ENCODE measurements at places on chromosomes 11 and 22.

- DNase-seq: no peak
Measured at GRCh38 chr11:57643802-57644201, 5.9 kb downstream of the YPEL4 start.

DNA sequence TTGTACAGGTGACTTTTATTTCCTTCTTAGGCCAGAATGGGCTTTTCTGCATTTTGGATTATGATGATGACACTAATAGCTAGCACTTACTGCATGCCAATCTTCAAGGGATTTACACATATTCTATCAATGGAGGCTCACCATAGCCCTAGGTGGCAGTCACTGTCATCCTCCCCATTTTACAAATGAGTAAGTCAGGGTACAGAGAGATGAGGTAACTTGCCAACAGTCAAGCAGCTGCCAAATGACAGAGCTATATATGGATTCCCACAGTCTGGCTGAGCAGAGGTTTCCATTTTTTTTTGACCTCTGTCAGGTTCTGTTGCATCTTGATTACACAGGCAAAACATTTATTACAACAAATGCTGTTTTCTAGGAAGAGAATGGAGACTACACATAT, 23.8 kb upstream of the C11orf96 start:
- no peak for DNase-seq

DNA sequence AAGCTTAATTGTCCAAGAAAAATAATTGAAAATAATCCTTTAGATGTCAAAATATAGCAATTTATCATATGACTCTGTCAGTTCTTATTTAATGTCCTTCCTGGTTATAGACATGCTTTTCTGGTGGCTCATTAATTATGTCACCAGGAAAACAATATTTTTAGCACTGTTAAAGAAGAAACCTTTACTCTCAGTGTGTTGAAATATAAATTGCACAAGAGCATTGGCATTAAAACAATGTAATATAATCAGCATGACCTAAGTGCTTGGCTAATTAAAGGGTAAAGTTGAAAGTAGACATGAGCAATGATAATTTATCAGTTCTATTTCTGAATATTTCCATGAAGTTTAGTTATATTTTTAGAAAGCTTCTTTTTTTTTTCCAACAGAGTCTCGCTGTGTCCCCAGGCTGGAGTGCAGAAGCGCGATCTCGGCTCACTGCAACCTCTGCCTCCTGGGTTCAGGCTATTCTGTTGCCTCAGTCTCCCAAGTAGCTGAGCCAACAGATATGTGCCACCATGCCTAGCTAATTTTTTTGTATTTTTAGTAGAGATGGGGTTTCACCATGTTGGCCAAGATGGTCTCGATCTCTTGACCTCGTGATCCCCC, 232.3 kb downstream of the JRKL start:
- no peak for DNase-seq

- no peak for DNase-seq
Measured at GRCh38 chr11:123438131-123438627, 8.1 kb downstream of the GRAMD1B start.

DNA sequence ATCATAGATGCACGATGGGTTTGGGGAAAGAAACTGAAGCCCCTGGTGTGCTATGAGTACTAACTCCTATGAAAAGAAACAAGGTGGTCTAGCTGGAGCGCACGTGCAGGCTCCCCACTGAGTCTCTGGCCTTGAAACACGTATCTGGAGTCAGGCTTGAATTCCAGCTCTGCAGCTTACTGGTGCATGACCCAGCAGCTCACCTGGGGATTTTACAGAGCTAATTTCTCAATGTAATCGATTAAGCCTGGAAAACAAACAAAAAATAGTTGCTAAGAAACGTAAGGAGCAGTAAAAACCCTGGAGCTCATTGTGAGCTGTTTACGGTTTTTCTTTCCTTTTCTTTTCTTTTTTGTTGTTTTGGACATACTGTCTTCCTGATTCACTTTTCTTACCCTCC, 12.3 kb downstream of the KCNJ1 start:
- DNase-seq: no peak

DNA sequence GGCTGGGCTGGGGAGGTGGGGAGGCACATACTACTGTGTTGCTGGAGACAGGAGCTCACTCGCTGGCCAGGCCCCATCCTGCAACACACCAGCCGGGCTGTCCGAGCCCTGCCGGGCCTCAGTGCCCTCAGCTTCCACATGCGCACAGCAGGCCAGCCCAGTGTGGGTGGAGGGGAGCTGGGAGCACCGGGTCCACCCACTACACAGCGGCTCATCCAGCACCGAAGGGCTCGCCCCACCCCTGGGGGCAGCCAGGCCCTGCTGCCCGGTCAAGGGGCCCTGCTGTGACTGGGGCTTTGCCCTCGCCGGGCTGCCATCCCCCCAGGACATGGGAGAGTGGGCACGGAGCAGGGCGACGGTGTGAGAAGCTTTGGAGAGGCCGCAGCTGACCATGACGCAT, 9.3 kb downstream of the TTLL8 start:
- DNase-seq: no peak

DNA sequence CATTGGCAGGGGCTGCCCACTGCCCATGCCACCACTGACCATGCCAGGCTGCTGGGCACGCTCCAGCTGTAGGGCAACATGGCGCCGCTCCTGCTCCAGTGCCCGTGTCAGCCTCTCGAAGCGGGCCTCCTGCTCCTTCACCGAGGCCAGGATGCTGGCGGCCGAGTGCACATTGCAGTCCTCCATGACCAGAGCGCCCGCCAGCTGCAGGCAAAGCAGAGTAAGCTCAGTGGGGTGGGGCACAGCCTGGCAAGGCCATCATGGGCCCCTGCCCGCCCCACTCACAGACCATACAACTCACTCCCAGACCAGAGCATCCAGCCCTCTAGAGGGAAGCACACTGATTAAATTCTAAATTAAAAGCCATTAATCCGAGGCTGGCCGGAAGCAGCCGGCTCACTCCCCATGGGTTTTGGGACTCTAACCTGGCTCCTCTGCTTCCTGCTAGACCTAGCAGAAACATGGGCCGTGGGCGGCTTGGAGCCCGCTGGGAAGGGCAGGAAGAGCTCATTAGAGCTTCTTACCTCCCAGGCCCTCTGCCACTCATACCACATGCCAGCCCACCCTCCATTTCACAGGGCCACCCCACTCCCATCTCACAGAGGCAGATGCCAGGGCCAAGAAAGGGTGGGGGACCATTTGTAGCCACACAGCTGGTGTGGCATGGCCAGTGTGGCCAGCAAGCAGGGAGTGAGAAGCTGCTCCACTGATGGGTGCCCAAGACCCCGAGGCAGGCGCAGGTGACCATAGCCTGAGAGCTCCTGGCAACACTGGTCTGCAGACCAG, 25.8 kb downstream of the ARVCF start:
- DNase-seq: no peak

DNA sequence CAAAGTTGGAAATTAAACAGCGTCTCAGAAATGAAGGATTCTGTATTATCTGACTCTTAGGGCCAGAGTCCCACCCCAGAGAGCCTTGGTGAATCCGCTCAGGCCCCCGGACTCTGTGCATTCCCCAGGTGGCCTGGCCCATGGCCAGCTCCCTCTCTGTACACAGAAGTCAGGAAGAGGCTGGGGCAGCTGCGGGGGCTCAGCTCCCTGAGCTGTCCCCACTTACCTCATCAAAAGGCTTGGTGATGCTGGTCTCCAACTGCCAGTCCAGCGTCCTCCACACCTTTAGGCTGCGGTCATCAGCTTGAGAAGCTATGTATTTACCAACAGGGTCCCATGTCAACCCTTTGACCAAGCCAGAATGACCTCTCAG, 35.0 kb downstream of the HIRA start:
- DNase-seq: no peak

- DNase-seq: peak; percentile 58
Measured at GRCh38 chr11:64844330-64845128, at the start of gene CDC42BPG. Gene CDC42BPG (minus strand): TSS chr11:64844653. CDS start chr11:64844569, 84 bp downstream.

GRCh38 chr22:49228431-49229037, 599.1 kb downstream of the BRD1 start:
- no peak for DNase-seq

DNA sequence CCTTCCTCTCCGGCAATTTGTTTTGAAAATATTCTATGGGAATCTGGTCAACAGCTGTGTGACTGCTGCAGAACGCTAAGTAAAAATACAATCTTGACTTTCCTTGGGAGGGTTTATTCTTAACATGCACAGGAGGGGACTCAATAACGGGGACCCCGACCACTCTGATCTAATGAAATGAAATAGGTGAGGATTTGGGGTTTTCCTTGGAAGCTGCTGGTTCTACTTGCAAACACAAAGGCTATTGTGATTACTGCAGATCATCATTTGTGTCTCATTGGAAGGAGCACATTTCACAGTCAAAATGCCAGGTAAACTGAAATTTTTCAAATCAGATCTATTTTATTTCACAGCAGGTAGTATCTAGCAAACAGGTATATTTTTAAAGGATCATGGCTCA, 366.1 kb downstream of the SHANK2 start:
- DNase-seq: no peak

DNA sequence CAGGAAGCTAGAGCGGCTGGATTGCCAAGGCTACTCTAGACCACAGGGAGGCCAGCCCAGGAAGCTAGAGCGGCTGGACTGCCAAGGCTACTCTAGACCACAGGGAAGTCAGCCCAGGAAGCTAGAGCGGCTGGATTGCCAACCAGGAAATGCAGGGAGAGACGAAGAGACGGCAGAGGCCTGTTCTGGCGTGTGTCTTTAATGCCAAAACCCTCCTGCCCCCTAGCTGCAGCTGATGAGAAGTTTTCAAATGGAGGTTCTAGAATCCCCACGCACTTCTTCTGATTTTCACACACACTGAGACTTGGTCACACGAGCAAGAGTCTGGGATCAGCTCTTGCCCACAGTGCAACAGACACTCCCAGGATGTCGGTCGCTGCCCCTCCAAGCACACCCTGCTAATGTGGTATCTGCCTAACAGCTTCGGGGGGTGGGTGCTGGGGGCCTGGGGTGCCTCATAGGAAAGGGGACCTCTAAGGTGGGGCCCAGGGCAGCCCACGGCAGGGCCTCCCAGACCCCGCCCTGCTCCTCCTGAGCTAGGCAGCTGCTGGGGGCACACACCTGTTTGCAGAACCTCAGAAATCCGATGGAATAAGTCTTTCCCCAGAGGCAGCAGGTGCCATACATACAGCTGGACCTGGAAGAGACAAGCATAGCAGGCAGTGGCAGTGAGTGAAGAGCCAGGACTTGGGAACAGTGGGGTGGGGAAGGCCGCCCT, 28.5 kb downstream of the MAFF start:
- no peak for DNase-seq

DNA sequence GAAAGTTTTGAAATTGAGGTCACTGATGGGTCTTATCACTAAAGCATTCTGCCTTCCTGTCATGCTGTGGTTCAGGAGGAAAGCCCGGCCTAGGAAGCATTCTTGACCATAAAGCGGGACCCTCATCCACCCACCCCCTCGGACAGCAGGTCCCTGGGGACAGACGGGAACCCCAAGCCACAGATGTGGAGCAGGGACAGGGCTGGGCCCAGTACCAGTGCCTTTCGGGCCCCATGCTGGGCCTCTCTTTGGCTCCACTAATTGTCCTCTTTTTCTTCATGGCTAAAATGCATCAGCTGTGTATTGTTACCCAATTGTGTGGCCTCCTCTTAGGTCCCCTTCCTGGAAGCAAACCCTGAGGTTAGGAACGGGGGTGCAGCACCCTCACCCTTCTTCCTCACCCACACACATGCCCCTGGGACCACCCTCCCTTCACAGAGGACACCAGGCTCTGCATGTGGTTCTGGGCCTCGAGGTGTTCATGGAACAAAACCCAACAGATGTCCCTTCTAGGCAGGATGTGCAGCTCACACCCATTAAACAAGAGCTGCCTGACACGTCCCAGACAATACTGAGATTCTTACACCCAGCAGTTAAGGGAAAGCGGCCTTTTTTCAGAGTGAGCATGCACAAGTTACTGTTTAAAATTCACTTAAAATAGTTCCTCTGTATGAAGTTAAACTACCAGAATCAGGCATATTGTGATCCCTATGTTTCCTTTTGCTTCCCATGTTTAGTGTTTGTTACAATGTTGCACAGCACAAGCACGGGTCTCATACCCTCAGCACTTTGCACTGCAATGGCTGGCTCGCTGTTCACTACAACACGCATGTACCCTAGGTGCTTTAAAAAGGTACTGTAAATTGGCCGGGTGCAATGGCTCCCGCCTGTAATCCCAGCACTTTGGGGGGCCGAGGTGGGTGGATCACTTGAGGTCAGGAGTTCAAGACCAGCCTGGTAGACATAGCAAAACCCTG, 807.6 kb downstream of the BRD1 start:
- DNase-seq: no peak

DNA sequence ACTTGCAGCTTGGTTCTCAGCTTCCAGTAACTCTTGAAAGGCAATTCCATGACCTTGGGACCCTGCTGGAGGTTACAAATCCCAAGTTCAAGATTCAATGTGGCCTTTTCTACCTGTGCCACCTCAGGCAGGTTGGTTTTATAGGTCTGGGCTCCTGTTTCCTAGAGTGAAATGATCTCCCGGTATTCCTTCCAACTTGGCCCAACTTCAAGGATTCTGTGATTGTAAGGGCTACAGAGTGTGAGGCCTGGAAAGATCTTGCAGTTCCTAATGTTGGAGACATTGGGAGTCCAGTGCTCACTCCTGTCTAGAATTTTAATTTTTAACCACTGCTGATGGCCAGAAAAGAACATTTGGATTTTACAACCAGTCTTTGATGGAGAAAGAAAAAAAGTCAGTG, 91.6 kb downstream of the LDLRAD3 start:
- DNase-seq: no peak

DNA sequence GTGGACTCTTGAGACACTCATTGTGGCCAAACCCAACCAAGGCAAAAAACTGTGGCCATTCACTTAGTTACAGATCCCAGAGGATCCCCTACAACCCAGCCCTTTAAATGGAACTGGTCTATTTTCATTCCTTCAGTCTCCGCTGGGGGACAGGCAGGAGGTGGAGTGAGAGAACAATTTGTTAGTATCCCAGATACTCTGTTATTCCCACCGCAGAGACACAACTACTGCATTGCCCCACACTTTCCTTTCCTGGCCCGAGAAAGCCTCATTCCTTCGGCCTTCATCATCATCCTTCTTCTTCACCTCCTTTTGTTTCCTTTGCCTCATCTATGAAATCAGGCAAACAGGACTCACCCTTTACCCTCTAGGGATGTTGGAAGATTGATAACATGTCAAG, 191.1 kb downstream of the NTM start:
- no peak for DNase-seq

GRCh38 chr11:76701294-76702040, 30.9 kb upstream of the LRRC32 start:
- DNase-seq: no peak

- no peak for DNase-seq
Measured at GRCh38 chr11:62493801-62494200, 52.8 kb downstream of the AHNAK start.

GRCh38 chr11:32391479-32391878, 43.9 kb downstream of the WT1 start:
- DNase-seq: no peak

DNA sequence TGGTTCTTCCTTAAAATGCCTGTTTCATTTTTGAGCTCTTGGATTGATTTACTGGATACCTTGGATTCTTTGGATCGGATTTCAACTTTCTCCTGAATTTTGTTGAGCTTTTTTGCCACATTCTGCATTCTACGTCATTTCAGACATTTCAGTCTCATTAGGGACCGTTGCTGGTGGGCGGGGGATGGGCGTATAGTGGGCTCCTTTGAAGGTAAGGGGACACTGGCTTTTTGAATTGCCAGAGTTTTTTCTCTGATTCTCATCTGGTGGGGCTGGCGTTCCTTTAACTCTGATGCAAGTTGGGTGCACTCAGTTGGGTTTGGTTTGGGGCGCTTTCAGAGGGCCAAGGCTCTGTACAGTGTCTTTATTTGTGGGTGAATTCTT, 216.5 kb downstream of the DYNC2H1 start:
- no peak for DNase-seq

GRCh38 chr11:101477926-101478325, 105.9 kb downstream of the TRPC6 start:
- DNase-seq: no peak

GRCh38 chr11:22466809-22467208, 128.6 kb downstream of the SLC17A6 start:
- no peak for DNase-seq
